GOT3 (cell line): ENCODE measurements at places on chromosomes 4 and X.

GRCh38 chrX:34437586-34437985, 219.5 kb downstream of the TMEM47 start:
- DNase-seq = no peak

GRCh38 chr4:32219306-32220075, 1499.3 kb downstream of the PCDH7 start:
- no peak for DNase-seq

- DNase-seq = no peak
Observed at GRCh38 chr4:41507291-41507947, 30.5 kb upstream of the LIMCH1 start.

GRCh38 chr4:37628977-37629609, 57.1 kb downstream of the RELL1 start:
- no peak for DNase-seq

DNA sequence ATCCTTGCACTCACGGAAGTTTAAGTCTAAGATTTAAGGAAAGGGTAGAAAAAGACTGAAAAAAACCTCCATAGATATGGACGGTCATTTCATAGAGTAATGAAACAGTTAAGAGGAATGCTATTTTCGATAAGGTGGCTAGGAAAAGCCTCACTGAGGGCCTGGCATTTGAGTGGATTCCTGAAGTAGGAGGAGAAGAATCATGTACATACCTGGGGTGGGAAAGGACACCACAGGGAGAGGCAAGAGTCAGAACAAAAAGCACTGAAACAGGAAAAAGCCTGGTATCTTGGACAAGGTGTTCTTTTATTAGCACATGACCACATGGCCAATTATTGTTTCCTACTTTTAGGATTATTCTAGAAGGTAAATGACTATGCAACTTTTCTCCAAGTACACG, 547.2 kb upstream of the DIPK2B start:
- DNase-seq = no peak

GRCh38 chrX:54494989-54495813, 833 bp downstream of the FGD1 start:
- DNase-seq = no peak

DNA sequence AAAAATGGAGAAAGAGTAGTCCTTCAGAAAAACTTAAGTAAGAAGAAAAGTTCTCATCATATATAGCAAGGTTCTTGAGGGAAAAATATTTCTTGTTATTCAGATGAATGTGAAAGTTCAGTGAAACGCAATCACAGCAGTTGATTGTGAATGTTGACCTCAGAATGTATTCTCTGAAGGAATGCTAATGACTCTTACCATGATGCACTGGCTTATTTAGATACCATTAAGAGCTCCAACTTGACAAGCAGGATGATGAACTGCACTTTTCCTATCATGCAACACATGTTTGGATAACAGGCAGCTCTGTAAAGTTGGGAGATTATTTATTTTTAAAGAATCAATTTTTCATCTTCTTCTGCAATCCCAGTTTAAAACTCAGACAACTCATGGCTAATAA, 115.5 kb upstream of the MYOZ2 start:
- no peak for DNase-seq

DNA sequence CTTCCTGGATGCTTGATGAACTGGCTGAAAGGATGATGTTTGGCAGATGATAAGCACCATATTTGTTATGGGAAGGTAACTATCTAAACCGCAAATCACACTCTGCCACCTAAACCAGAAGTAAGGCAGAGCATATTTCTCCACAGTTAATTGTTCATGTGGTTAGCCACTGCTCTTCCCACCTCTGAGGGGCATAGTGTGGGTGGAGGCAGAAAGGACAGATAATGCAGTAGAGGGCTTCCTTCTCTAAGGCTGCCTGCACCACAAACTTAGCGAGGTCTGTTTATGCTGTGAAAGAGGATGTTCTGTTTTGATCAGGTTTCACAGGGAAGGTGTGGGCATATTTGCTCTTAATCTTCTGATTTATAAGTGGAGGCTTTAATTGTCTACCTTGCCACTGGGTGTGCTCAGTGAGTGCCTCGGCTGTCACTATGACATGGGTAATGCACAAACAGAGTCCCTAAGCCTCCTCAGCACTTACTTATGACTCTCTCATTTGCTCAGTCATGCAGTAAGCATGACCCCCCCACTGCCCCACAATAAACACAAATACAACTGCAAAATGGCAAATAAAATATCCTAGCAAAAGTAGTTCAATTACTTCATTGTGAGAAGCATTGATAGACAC, 401.0 kb downstream of the TMA16 start:
- DNase-seq = no peak

- no peak for DNase-seq
Observed at GRCh38 chr4:137206781-137207180, 325.5 kb downstream of the PCDH18 start.

DNA sequence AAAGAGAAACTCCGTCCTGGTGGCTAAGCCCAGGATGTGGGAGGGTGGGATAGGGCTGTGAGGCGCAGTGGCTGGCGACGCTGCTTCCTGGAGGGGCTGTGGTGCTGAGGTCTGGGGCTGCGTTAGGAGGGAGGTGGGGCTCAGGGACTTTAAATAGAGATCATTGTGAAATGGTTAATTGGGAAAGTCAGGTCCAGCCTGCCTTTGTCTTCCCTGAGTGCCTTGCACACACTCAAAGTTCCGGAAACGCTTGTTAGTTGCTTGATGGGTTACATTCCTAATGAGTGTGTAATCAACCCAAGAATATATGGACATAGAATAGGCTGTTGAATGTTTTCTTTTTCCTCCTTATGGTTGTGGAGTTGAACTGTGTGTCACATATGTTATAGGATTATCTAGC, 55.7 kb upstream of the CLDN34 start:
- no peak for DNase-seq

GRCh38 chr4:150136481-150136880, 58.2 kb downstream of the DCLK2 start:
- DNase-seq = no peak

DNA sequence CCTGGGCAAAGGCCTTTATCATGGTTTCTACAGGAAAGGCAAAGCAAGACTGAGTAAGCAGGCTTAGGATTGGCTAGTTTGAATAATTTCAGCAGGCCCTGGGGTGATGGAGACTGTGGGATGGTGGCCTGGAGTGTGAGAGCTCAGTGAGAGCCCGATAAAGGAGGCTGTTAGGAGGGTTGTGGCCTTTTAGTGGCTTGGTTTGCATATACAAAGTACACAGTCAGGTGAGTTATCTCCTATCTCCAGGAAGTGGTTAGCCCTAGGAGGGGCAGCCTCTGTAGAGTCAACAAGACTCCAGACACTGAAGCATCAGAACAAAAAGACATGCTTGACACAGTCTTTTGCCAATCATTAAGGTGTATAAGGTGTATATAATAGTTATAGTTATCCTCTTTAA, 157.2 kb downstream of the CFAP299 start:
- no peak for DNase-seq

GRCh38 chrX:21974011-21974385, 33.5 kb downstream of the SMS start:
- DNase-seq = no peak

- DNase-seq = no peak
Observed at GRCh38 chrX:12370497-12370986, 232.3 kb downstream of the FRMPD4 start.

DNA sequence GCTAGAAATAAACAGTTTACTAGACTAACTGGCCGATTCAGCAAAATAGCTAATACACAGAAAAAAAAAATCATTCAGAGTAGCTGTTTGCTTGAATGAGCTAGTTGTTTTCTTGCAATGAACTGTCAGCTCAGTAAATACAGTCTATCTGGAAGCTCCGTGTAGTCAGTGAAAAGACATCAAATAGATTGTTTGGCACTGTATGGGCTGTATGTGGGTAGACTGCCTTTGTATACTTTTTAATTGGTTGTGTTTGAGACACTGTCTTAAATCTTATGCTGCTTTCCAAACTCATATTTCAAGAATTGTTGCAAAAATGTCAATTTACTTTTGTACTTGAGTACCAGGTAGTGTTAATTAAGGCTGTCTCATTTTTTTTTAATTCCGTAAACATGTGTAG, 61.6 kb upstream of the GPR174 start:
- DNase-seq = no peak

DNA sequence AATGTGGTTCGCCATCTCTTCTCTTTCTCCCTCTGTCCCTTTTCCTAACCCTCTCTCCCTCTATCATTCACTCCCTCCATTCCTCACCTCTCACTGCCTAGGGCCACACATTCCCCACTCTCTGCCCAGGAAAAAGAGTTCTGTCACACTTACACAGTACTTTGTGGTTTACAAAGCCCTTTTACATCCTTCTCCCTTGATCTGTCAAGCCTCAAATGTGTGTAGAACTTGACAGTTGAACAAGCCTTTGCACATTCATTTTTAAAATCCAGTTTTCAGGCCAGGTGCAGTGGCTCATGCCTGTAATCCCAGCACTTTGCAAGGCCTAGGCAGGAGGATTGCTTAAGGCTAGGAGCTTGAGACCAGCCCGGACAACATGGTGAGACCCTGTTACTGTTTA, 156.3 kb downstream of the VSIG4 start:
- no peak for DNase-seq

DNA sequence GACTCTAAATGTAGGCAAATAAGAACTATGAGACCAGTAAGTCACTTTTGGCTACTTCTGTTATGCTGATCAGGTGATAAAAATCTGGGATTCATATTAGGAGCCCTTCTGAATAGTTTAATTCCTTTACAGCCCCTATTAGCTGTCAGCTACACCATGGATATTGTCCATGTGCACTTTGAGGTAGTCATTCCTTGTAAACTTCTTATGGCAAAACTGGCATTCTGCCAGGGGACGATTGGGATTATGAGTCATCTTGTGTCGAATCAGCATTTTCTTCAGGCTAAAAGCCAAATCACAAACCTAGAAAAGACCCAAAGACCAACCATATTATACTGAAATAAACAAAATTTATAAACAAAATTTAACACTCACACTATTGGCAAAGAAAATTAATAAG, 227.6 kb downstream of the PRDM5 start:
- DNase-seq = no peak

DNA sequence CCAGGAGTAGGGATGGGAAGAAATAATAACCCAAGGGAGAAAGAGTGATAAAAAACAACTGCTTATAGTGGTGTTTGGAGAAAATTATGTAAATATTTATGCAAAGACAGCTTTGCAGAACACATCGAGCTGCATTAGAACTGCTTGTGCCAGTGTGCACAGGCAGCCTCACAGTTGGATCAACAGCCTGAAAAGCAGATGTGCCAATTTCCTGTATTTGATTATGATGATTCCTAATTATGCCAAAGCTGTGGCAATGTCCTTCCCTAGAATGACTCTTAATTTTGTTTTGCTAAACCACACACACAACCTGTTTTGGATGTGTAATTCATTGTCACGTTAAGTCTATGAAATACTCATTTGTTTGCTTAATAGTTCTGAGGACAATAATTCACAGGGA, 30.6 kb upstream of the ANTXR2 start:
- DNase-seq = no peak

DNA sequence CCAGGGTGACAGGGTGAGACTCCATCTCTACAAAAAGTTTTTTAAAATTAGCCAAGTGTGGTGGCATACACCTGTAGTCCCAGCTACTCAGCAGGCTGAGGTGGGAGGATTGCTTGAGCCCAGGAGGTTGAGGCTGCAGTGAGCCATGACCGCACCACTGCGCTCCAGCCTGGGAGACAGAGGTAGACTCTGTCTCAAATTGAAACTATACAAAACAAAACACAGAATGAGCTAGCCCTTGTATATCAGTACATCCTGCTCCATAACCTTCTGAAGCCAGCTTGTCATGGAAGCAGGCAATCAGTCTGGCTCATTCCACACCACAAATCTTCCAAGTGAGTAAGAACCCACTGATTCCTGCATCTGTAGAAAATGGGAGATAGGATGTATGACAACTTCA, 49.0 kb downstream of the CD99L2 start:
- DNase-seq = no peak

- DNase-seq = no peak
Observed at GRCh38 chr4:187811591-187811990, 184.0 kb upstream of the ZFP42 start.

GRCh38 chrX:152537373-152537772, 86.3 kb upstream of the GABRA3 start:
- DNase-seq = no peak

DNA sequence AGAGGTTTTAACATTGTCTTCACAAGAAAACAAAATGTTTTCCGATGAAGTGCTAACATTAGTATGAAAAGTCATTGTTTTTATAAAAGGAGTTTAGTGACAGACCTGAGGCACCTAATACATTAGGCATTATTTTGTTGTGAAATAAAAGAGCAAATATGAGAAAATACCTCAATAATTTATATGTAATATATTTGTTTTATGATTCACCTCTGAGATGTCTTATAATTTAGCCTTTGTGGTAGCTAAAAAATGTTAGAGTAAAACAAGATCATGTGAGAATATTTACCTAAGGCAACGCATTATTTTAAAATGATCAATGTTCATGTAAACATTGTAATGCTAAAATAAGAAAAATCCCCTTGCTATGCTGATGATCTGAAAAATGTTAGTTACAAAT, 100.9 kb upstream of the WDFY3 start:
- no peak for DNase-seq

- no peak for DNase-seq
Observed at GRCh38 chr4:35739308-35739707, 505.0 kb downstream of the ARAP2 start.

DNA sequence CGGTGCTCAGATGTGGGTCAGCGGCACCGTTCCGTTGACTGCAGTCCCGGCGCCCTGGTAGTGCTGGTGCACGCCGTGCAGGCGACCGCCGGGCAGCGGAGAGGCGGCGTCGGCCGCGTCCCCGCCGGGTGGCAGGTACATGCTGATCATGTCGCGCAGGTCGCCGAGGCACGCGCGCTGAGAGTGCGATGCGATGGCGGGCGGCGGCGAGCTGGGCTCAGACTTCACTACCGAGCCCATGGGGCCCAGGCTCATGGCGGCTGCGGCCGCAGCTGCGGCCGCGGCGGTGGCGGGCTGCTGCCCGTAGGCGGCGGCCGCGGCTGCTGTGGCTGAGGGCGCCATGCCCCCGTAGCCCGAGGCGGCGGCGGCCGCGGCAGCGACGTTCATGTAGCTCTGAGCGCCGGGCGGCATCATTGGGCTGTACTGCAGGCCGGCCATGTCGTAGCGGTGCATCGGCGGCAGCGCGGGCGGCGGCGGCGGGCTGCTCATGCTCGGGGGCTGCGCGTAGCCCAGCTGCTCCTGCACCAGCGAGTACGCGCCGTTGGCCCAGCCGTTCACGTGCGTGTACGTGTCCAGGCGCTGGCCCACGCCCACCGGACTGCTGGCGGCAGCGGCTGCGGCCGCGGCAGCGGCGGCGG, 1.0 kb downstream of the SOX3 start:
- DNase-seq = no peak

- DNase-seq = no peak
Observed at GRCh38 chr4:113773756-113774155, 12.2 kb upstream of the CAMK2D start.

- no peak for DNase-seq
Observed at GRCh38 chrX:4397471-4397870, 684.0 kb upstream of the PRKX start.
